Stimulated activated CD8-positive, alpha-beta memory T cell treated with anti-CD3 and anti-CD28 coated beads, Interleukin-15, amount 100 ng/mL, for 48 hours (primary cell): ENCODE measurements at places on chromosomes 3 and 15.

GRCh38 chr3:64048631-64049061, 25.4 kb upstream of the PSMD6 start:
- no peak for DNase-seq

GRCh38 chr3:131702146-131702545, 199.4 kb upstream of the MRPL3 start:
- DNase-seq: no peak

DNA sequence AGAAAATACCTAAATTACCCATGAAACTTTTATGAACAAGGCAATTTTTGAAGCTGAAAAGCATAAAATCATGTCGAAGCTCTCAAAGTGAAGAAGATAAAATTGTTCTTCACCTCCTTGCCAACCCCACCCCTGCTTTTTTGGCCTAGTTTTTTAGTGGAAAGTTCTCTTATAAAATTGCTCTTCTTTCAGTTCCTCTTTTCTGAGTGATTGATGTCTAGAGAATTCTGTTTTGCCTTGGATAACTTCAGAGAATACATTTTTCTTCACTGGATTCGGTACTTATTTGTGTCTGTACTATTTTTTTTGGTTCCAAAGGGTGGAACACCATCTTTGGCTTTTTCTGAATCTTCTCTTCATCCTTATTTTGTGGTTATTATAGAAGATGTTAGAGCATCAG, 25.0 kb upstream of the PYDC2 start:
- no peak for DNase-seq

DNA sequence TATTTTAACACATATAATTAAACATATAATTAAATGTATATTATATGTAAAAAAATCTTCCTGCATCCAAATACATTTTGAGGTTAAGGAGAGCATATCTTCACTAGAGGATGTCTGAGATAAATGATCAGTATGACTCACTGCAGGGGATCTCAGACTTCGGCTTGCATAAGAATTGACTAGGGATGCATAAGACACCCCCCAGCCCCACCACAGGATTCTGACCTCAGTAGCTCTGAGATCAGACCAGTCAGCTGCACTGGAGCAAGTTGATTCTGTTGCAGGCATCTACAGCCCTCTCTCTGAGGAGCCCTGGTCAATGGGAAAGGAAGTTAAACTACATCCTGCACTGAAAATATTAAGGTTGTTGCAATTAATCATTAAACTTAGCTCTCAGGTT, 29.0 kb upstream of the TBC1D21 start:
- no peak for DNase-seq

- DNase-seq: no peak
Measured at GRCh38 chr3:187943677-187944389, 198.6 kb upstream of the BCL6 start.

DNA sequence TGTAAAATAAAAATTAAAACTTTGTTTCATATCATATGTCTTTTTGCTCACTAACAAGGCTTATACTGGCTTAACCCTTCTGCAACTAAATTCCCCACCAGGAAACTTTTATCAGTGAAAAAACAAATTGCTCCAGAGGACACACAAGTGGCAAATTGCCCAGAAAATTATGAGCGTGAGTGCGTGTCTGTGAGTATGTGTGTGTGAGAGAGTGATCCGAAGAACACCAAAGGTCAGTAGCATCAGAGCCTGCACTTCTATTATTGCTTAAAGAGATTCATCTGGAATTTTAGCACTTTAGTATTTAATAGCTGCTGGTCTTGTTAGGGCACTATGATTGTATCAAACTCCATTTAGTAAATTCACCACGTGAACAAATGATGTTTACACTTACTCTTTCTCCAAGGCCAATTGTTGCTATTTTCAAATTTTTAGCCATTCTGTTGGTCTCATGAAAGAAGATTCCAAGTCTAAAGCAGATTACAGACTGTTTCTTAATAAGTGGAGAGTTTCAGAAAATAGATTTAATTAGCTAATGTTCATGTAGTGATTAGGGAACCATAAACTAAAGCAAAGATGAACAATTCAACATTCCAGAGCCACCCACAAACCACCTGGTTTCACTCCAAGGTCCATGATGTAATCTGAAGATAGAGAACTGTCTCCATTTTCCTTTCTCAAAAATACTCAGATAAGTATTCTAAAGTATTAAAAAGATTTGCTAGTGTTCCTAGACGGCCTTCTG, 91.1 kb upstream of the IL12A start:
- DNase-seq: no peak

GRCh38 chr3:5423523-5423922, 236.0 kb downstream of the EDEM1 start:
- DNase-seq: no peak

GRCh38 chr15:68114356-68114755, 60.2 kb downstream of the PIAS1 start:
- no peak for DNase-seq

DNA sequence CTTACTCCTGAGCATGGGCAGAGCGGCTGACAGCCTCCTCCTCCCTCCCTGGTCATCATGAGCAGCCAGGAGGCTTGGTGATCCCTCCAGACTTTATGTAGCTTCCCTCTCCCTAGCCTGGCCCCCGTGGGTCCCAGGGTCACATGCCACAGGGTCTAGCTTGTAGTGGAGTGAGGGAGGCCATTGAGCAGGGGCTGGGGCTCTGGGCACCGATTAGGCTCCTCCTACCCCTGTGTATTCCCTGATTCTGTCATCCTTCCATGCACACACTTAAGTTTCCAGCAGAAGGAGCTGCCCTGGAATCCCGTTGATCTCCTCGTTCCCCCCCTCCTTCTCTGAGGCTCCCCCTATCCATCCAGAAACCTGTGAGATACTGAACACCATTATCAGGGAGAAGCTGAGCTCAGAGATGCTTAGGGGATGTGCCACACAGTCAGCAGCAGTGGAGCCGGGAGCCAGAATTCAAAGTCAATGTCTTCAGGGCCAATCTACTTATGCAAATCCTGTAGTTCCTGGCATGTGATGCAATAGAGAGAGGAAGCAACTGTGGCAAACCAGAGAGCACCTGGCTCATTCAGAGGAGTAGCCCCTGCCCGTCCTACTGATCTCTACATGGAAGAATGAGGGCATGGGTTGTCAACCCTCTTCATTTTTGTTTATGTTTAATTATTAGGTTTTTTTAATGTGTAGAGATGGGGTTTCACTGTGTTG, 17.2 kb downstream of the CCDC33 start:
- DNase-seq: no peak

- DNase-seq: no peak
Measured at GRCh38 chr3:146223401-146224373, 27.2 kb downstream of the PLSCR4 start.

GRCh38 chr3:100994809-100995208, 1.6 kb upstream of the ABI3BP start:
- no peak for DNase-seq

DNA sequence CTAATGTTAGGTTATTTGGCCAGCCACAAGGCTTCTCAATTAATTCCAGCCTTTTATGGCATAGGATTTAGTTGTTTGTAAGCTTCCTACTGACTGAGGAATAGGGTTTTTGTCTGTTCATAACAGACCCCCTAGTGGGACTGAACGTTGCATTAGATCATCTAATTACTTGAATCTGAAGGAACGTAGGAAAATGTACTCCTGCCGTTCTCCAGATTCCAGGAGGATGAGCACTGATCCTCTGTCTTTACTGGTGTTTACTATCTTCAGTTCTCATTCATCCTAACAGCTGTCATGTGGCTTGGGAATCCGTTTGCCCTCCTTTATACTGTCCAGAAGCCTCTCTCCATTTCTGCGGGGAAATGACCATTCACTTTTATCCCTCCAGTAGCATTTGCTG, 52.7 kb downstream of the RAD54L2 start:
- DNase-seq: no peak

- DNase-seq: no peak
Measured at GRCh38 chr3:121740896-121741295, 8.6 kb downstream of the GOLGB1 start.

DNA sequence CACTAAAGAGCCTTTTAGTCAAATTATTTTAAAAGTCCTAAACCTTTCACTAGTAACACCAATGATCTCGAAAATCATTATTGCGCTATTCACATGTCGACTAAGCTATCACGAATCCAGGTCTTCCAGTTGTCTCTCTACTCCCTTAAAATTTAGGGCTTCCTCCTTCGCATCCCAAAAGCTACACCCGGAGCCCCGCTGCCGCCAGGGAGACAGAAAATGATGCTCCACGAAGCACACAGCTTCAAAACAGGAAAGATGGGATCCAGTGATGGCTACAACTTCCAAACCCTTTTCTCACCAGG, 253 bp downstream of the IFT80 start:
- no peak for DNase-seq
